Tongue (tissue), 3 donors: ENCODE measurements at places on chromosomes 6 and 20. TPM values are rescaled to one million over a fixed set of nuclear protein-coding genes. Genes with fewer than 3 reads are reported as not detected.

The ZC3H12D gene
- 0.72 TPM for total RNA-seq

The STMN3 gene
- 15.6 TPM for total RNA-seq

The LGSN gene
- total RNA-seq, result not detected

The HEY2 gene
- total RNA-seq, result 2.4 TPM

DNA sequence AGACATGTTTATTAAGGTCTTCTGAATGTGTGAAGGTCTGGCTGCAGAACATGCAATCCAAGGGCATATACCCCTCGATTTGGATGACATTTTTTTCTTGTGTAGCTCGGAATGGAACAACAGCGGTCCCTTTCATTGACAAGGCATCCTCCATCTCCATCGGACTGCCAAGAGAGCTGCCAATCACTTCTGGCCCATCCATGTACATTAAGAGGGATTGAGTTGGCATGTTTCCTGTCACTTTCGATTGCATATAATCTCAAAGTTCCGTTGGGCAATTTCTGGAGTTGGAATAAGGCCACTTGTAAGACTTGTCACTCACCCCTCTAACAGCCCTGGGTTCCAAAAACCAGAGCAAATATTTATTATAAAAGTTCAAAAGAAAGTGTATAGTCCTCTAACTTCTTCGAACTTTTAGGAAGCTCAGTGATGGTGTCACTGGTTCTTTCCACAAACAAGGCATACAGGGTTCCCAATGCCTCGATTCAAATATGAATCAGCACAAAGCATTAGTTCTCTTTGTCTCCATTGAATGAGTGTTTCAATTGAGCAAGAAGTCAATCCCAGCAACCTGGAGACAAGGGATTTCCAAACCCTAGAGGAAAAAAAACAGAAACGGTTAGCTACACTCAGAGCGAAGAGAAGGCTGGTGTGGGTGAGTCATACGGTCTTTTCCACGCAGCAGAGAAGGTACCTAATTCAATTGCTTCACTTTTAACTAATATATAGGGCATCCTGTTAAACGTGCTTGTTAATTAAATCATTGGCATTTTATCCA lies 10.9 kb downstream of the ZNF217 start:
- DNase-seq, result no peak

GRCh38 chr20:62887860-62888239 lies 26.2 kb upstream of the TCFL5 start:
- DNase-seq, result no peak

DNA sequence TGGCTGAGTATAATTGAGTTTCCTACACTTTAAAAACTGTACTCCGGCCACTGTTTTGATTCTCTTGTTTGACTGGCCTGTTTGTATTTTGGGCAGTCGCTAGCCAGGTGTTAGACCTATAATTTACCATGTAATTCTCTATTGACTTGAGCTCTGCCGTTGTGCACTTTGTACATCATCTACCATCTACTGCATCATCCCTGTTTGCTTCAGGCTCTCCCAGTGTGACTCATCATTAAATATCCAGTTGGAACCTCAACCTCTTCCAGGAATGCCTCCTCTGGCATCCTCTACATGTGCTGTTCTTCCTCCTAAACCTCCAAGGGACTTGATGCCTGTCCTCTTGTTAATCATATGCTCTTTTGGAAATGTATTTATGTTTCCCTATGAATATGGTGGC lies 72.3 kb downstream of the FARS2 start:
- DNase-seq, result no peak

DNA sequence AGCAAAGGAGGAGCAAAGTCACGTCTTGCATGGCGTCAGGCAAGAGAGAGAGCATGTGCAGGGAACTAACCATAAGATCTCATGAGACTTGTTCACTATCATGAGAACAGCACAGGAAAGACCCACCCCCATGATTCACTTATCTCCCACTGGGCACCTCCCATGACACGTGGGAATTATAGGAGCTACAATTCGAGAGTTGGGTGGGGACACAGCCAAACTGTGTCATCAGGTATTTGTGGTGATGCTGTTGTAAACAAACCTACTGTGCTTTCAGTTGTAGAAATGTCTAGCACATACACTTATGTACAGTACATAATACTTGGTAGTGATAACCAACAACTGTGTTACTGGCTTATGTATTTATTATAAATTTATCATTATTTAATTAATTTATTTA lies 128.3 kb downstream of the UTRN start:
- DNase-seq, result no peak
